ENCODE measurements at places on chromosomes 5 and 9.

GRCh38 chr9:127199001-127199791 is 65.4 kb upstream of the GARNL3 start:
- peak; percentile 68 for DNase-seq

DNA sequence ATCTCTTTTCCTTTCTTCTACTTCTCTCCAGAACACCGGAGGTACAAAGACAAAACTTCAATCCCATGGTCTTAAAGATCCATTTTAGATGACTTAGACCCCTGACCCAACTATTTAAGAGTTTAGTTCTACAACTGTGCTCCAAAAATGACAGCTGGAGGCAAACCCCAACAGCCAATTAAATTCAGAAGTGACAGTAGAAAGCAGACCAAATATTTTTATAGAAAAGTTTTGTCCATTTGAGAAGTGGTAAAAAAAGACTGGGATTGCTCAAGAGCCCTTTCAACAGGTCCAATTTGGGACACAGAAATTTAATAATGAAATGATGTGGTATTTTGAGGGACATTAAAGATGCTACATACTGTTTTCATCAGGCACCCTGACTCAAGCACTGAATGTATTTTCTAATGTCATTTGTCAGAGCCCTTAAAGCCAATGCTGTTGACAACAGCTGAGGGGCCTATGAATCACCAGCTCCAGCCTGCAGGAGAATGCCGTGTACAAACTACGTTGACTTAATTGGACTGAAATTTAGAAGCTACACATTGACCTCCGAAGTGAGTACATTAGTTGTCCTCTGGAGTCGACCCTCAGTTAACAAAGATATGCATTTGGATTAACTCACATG is 147.5 kb upstream of the PIK3R1 start:
- DNase-seq, result no peak

DNA sequence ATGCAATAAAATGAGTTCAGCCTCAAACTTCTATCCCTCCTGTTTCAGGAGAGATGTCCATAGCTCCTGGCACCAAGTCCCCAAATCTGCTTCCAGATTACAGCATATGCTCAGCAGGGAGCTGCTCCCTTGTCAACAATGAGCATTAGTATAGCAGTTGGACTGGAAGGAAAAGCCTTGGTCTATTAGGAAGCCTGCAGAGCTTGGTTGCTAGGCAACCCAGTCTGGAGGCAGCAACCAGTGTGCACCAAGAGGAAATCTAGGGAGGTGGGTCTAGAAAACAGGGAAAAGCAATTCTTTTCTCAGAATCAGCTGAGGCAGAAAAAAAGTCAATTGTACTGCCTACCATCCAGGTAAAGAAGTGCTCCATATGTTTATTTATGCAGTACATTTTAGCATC is 229.5 kb upstream of the NMUR2 start:
- no peak for DNase-seq

DNA sequence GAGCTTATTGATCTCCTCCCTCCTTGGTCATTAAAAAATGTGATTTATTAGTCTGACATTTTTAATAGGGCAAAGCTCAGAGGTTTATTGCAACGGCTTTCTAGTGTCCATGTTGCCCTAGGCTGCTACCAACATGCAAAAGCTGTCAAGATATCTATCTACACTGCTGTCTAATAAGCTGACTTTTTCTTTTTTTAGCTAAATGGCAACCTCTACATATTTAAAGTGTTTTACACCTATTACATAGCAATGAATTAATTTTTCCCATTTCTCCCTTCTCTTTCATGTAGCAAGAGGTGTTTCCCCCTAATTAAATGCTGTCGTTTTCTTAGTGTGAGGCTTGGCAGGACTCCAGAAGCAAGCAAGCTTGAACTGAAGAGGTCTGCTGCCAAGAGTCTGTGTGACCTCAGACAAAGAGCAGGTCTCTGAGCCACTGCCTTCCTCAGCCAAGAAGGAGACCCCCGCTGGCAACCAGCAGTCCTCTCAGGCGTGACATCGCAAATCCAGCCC is 79.4 kb downstream of the GAS1 start:
- no peak for DNase-seq

DNA sequence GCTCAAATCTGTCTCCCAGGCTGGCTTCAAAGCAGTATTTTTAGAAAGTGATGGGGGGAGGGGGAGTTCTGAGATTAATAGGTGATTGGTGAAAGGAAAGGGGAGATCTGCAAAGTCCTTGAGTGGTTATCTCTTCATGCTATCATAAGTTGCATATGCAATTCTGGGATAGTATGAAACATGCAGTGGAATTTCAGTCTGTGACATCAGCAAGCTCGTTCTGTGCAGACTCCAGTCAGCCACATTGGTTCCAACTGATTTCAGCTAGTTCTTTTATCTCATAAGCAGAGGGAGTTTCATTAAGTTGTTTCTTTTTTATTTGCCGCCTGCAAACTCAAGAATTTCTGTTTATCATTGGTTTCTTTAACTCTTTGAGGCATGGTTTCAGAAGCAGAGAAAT is 180.5 kb upstream of the SH3GL2 start:
- DNase-seq, result no peak

- no peak for DNase-seq
These were observed 8.1 kb upstream of the OMD start for GRCh38 chr9:92432350-92432749.

- no peak for DNase-seq
These were observed 2.2 kb downstream of the LRRTM2 start for GRCh38 chr5:138872841-138873465.

DNA sequence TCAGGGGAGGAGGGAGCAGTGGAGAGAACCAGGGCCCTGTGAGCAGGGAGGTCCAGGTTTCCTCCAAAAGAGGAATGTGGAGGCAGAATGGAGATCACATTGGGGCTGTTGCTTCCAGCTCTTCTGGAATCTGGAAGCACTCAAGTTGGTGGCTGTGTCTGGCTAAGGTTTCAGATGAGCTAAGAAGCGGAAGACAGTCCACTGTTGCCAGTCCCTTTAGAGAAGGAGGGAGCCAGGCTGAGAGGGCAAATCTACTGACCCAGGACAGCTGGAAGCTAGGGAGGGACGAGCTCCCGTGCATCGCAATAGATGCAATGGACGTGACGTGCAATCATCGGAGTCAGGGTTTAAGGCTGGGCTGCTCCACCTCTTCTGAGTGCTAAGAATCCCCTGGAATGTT is 71.2 kb downstream of the TENT4A start:
- DNase-seq, result no peak

GRCh38 chr5:142605611-142606010 is 80.3 kb downstream of the FGF1 start:
- no peak for DNase-seq

GRCh38 chr9:26321935-26322334 is 570.7 kb downstream of the CAAP1 start:
- DNase-seq, result no peak

- DNase-seq, result no peak
These were observed 14.9 kb upstream of the NDUFB6 start for GRCh38 chr9:32587901-32588300.

DNA sequence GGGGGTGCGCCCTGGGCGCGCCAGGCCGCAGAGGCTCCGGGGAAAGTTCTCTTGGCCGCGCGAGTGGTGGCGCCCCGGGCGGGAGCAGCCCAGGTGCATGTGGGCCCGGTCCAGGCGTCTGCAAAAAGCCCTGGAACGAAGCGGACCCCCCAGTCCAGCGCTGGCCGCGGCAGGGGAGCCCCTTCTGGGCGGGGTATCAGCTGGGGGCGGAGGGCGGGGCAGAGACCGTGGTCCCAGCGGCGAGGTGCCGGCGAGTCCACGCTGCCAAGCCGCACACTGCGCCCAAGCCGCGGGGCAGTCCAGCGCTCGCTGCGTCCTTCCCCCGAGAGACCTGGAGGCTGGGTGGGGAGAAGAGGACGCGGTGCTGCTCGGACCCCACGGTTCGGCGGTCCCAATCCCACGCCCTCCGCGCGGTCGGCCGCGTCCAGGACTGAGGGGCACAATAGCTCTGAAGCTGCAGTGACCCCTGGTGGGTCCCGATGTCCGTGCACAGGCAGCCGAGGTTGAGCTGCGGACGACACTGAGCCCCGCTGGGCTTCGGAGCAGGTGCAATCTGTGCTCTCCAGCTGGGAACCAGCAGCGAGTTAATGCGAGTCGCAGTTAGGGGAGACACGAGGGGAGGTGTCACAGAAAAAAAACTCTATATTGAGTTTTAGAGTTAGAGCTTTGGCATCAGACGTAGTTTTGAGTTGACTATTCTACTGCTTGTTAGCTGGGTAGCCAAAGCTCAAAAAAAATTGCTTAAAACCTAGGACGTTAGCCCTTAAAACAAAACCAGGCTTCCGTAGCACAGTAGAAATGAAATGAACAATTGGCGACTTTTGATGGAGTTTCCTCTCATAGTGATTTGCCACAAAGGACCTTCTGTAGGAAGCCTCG is 1.1 kb upstream of the EPB41L4A start:
- DNase-seq, result peak; percentile 66

GRCh38 chr5:72485430-72485974 is 21.7 kb downstream of the ZNF366 start:
- DNase-seq, result no peak

GRCh38 chr5:3411363-3411762 is 184.3 kb upstream of the IRX1 start:
- no peak for DNase-seq

- no peak for DNase-seq
These were observed 105.2 kb downstream of the GNAQ start for GRCh38 chr9:77926371-77926878.

DNA sequence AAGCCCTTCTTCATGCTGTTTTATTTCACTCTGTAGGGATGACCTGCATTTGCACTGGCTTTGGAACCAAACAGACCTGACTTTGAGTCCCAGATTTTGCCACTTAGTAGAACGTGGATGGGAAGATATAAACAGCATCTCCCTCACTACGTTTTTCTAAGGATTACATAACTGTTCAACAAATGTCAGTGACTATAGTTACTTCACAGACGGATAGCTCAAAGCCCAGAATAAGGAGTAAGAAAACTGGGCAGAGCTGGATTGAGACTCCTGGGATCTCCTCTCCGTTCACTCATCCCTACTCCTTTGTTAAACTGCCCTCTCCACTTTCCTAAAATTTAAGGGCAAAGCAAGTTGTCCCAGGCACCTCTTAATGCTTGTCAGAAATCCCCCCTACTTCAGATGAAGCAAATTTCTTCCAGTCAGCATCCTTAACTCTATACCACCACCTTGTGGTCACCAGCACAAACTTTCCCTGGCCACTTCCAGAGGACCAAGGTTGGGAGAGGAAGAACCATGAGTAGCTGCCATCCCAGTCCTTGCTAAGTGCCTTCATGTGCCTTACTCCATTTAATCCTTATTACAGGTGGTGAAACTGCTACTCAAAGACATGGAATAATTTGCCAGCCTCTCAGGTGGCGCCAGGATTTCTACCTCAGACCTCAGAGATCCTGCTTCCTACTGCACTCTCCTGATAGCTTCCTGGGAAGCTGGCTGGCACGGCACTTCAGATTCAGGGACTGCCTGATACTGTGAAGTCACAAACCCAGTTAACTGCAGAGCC is 38.4 kb downstream of the EGR1 start:
- no peak for DNase-seq

DNA sequence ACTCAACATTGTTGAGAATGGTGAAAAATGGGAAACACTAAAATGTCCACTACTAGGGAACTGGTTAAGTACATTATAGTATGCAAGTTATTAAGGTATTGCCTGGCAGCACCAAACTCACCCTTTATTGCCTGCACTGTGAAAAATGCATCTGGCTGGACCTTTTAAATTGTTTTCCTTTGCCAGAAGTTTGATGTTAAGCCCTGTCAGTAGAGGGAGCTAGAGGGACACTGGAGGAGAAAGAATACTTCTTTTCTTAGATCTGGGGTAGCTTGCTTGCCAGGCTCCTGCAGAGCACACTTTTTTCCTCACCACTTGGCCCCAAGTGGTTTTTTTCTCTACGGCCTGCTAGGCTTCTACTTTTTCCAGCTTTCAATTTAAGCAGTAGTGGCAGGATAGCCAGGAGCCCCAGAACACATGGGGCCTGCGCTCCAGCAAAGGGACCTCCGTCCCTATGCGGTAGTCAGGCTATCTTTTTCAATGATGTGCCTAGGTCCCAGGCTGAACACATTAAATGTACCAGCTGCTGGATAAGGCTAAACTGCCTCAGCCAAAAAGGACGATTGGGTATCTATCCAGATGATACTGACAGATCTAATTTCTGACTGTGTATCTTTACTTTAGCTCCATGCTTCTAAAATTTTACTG is 8.0 kb upstream of the HABP4 start:
- no peak for DNase-seq

GRCh38 chr5:135538261-135538660 is 2.5 kb upstream of the NEUROG1 start:
- no peak for DNase-seq

DNA sequence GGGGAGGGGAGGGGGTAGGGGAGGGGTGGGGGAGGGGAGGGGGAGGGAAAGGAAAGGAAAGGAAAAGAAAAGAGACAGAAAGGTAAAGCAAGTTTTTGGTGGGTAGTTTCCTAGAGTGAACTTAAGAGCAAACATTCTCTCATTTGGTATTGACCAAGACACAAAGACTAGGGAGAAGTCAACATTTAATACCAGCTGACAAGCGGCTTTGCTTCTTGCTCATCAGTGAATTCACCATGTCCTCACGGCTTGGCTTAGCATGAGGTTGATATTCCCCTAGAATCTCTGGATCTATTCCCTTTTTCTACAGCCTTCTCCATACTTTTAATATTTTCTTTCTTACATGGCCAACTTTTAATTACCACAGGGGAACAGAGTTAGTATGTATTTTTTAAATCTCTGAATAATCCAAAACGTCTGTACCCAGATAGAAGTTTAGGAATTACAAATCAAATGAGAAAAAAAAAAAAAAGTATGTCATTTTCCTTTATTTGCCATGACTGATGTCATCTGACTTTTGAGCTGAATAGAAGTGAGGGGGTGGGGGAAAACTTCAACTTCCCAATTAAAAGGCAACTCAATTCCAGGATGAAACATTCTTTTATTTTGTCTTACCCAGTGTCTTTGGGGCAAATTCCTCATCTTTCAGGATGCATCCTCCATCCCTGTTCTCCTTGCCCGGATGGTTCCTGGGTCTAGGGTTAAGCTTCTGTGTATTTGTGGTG is 40.1 kb upstream of the GLIS3 start:
- no peak for DNase-seq

DNA sequence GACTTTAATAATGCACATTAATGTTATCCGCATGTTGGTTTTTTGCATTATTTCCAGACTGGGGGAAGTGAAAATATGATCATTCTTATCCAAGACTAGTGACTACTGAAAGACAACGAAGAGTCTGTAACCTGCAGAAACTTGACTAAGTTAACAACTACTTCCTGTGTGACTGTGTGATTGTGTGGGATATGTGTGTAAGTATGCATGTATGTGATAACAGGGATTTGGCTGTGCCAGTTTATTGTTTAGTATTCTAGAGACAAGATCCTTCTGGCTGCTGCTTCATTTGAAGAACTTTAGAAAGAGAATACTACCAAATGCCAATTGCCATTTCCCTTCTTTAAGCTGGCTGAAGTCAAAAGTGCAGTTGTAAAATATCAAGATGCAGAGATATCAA is 375.7 kb upstream of the PRR16 start:
- no peak for DNase-seq
